ENCODE measurements at places on chromosomes 3 and 15.

DNA sequence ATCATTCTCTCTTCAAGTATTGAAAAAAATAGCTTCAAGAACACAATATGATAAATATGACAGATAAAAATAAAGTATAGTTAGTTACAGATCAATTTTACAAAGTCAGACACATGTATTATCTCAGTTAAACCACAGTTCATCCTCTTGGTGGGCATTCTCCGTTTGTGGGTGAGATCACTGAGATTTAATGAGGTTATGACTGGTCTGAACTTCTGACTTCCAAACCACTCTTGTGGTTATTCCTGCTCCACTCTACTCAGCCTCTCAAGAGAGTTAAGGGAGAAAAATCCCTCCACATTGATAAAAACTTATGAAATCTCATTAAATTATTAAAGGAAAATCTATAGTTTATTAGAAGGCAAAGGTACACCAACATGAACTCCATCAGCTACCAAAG, 229.9 kb upstream of the LRTM1 start:
- DNase-seq: no peak

GRCh38 chr3:94004301-94004910, 24.0 kb downstream of the STX19 start:
- peak; percentile 33 for DNase-seq

DNA sequence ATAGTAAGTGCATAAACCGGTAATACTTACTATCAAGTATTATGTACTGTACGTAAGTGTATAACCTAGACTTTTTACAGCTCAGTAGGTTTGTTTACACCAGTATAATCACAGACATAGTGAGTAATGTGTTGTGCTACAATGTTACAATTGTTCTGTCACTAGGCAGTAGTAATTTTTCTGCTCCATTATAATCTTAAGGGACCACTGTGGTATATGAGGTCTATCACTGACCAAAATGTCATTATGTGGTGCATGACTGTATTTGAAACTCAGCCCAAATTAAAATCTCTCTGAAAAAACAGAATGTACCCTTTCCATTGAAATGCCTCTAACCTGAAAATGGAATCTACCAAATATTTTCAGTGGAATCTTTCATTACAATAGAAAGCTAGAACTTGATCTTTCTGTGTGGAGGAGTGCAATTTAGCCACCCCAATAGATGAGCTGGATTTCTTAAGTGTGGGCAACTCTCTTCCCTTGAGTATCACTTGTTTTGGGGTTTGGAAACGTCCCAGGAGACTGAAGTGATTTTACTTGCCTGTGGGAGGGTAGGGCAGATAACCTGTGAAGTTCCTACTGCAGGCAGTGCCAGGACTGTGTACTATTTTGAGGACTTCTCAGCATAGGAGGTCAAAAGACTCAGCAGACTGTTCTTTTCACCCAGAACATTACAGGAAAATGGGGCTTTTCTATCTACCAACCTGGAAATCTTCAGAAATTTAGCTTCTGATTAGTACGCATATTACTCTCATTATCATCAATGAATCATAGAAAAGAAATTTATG, 50.9 kb downstream of the FAM98B start:
- DNase-seq: no peak

GRCh38 chr3:63387568-63387967, 109.5 kb downstream of the SYNPR start:
- DNase-seq: no peak

DNA sequence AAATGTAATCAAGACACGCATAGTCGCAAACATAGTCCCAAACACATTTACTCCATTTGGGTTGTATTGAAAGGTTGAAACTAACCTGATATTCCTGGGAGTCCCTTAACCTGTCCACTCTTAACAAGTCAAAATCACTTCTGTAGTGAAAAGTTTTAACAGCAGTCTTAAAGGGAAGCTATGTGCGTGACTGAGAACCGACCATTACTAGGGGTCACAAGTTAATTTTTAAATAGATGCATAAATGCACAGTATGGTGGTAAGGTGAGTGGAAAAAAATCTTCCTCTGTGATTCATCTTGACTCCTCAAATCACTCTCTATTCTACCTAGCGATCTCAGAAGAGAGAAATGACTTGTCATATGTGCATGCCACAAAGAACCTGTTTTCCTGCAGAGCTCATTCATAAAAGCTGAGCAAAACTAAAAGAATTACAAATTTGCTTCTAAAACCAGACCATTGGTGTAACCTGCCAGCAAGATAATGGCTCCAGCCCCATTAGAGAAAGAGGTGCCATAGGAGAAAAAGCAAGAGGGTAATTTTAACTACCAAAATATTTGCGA, 4.8 kb downstream of the GPR15 start:
- DNase-seq: no peak

GRCh38 chr3:4821975-4822374, 157.3 kb upstream of the BHLHE40 start:
- no peak for DNase-seq

DNA sequence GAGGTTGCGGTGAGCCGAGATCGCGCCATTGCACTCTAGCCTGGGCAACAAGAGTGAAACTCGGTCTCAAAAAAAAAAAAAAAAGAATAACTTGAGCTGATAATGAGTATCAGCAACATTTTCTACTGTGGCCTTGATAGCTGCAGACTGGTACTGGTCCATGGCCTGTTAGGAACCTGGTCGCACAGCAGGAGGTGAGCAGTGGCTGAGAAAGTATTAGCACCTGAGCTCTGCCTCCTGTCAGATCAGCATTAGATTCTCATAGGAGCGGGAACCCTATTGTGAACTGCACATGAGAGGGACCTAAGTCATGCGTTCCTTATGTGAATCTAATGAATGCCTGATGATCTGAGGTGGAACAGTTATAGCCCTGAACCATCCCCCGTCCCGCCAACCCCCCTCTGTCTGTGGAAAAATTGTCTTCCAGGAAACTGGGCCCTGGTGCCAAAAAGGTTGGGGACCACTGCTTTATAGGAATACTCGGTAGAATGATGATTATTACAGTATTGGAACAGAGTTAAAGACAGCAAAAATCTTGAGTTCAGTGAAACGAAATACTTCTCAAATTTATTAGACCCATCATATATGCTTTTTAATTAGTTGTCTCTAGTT, 126.0 kb downstream of the ZNF609 start:
- no peak for DNase-seq

GRCh38 chr15:35737441-35737840, 191.5 kb upstream of the DPH6 start:
- DNase-seq: no peak

DNA sequence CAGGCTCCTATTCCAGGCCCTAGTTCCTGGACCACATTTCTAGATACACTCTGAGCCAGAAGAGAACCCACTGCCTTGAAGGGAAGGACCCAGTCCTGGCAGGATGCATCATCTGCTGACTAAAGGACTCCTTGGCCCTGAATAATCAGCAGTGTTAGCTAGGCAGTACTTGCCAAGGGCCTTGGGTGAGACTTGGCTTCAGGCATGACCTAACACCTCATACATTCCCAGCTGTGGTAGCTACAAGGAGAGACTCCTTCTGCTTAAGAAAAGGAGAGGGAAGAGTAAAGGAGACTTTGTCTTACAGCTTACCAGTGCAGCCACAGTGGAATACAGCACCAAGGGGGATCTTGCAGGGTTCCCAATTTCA, 26.4 kb downstream of the PEAK1 start:
- no peak for DNase-seq

GRCh38 chr3:108834551-108834950, 12.0 kb downstream of the TRAT1 start:
- DNase-seq: no peak

- DNase-seq: peak; percentile 80
Observed at GRCh38 chr3:194323785-194324735, 27.1 kb downstream of the CPN2 start.

DNA sequence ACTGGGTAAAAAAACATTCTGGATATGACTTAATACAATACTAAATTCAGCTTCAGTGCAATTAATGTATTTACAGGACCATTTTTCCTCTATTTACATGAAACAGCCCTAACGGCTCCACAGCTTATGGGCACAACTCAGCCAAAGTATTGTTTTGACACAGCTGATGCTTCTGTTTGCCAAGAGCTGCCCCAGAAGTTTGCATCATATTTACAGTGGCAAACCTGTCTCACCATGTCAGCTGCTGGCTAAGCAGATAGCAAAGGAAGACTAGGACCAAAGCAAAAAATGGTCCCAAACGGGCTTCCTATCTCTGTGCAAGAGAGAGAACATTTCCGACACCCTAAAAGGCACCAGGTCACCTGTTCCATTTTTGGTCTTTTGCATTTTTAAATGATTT, 94.5 kb downstream of the ADAMTS9 start:
- DNase-seq: no peak

DNA sequence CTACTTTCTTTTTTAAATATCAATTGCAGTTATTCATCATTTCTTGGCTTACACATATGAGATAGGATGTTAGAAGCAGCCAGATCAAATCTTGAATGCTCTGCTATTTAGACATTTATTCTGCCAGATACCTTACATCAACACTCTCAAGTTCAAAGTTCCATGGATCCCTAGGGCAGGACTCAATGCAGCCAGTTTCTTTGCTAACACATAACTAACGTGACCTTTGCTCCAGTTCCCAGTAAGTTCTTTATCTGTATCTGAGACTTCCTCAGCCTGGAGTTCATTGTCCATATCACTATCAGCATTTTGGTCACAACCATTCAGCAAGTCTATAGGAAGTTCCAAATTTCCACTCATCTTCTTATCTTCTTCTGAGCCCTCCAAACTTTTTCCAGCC, 939.9 kb downstream of the VGLL3 start:
- no peak for DNase-seq

DNA sequence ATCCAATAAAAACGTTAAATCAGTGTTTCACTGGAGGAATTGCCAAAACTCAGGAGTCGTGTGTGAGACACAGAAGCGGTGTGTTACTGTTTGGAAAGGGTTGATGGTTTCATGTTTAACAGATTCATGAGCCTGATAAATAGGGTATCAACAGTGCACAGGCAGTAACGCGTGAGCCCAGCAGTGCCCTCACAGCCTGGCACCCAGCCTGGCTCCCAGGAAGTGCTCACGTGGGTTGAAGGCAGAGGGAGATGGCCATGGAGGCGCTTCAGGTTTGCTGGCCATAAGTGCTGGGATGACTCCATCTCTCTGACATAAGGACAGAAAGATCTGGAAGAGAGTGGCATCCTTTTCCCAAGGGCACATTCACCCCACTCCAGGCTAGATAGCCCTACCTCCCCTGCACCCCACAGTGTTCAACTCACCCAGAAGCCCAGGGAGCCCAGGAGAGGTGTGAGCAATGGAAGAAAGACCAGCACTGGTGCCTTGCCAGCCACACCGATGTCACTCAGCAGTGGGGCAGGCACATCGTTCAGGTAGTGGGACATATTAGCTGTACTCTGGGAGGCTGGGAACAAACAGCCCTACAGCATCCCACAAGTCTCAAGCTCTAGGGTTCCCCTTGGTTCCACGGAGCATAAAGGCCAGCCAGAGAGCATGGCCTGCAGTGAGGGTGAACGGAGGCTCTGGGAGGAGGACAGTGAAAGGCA, 164.3 kb downstream of the LRRK1 start:
- DNase-seq: no peak

- peak; percentile 19 for DNase-seq
Observed at GRCh38 chr3:114706591-114707232, 412.9 kb downstream of the TIGIT start.

GRCh38 chr3:10253731-10254130, 5.5 kb downstream of the TATDN2 start:
- DNase-seq: no peak

DNA sequence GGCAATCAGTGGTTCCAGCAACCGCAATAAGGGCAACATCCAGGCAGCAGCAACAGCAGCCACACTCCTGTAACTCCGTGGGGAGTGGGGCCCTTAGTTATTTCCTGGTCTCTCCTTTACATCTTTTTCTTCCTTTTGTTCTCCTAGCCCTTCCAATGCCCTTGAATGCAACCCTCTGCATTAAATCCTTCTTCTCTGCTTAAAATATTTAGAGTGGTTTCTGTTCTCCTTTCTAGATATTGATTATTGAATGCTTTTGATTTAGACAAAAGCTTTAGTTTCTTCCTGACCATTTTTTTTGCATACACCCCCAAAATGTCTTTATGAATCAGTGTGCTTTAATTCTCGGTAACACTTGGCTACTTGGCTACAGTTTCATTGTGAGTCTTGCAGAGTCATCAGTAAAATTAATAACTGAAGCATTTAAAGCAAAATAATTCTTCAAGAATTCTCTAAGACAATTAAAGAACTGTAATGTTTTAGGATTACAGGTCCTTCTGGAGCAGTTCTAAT, 586.1 kb downstream of the MECOM start:
- DNase-seq: no peak

DNA sequence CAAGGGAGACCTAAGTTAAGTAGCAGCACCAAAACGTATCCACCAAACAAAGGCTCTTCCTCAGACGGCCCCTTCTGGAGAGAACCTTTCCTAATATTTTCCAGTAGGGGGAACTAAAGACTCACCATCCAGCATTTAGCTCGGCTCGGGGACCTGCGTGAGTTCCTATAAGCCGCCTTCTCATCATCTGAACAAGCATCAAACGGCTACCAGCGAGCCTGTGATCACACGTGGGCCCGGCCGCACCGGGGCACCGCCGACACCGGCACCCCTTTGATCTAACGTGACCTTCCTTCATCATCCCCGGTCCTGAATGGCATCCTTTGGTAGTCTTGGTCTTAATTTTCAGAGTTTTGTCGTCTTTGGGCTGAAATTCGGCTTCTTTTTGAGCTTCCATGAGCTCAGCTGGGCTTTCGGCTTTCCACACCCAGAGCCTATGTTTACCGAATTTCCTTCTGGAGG, 1.4 kb upstream of the ROBO2 start:
- DNase-seq: peak; percentile 19

DNA sequence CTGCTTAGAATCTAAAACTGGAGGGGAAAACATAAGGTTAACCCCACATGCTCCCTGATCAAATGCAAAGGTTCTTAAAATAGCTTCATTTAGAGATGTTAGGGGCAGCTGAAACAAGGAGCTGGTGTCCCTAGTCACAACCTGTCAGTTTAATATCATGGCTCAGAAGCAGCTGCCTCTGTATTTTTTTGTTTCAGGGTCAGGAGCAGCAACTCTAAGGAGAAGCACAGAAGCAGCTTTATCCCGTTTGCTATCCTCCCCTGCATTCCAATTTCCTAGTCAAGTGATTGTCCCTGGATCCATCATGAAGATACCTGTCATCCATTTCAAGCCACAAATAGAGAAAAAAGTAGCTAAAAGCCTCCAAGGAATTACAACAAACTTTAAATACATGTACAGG, 4.1 kb downstream of the FILIP1L start:
- DNase-seq: no peak

DNA sequence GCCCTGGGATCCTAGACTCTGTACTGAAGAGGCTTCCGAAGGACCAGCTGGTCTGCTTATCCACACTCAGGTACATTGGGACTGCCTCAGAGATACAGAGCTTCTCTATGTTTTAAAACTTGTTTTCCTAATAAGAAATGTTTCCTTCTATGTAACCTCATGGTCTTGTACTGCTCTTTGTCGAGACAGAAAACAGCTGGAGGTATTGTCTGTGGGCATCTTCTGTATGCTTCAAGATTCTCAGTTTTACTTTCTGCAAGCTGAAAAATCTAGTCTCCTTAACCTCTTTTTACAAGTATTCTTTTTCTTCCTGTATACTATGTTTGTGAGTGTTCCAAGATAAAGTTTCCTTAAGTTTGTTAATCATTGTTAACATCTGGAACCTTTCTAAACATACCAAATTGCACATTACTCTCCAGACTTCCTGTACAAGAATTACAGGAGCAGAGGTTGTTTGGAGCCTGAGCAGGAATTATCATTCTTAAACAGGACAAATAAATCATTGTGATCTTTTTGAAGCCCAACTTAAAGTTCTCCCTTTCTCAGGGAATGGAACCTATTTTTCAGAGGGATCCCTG, 358.3 kb upstream of the CFAP20DC start:
- DNase-seq: no peak

- DNase-seq: peak; percentile 86
Observed at GRCh38 chr15:67126551-67127330, 61.3 kb downstream of the SMAD3 start.

- DNase-seq: no peak
Observed at GRCh38 chr15:60720493-60721256, 241.7 kb upstream of the ICE2 start.

Measured in HuH-7.5 (cell line).